H4 (cell line): ENCODE measurements at places on chromosomes 3 and 15. TPM values are rescaled to one million over a fixed set of nuclear protein-coding genes. Genes with fewer than 3 reads are reported as not detected.

Gene SENP5
- 23.1 and 28.4 TPM in 2 replicates for total RNA-seq

Gene SLC9A9
- 9.7 and 10.8 TPM in 2 replicates for total RNA-seq

Gene ABHD2
- total RNA-seq = 15.2 and 19.0 TPM in 2 replicates

Gene DPPA2
- not detected in 2 replicates for total RNA-seq

Gene ZBTB47
- total RNA-seq = 1.9 and 3.8 TPM in 2 replicates

Gene ATP13A5
- total RNA-seq = 0.04 and 0.48 TPM in 2 replicates

Gene GXYLT2
- 14.2 and 16.9 TPM in 2 replicates for total RNA-seq

Gene PPP1R14D
- total RNA-seq = not detected in 2 replicates

Gene REC114
- total RNA-seq = not detected in 2 replicates

Gene CLDN18
- total RNA-seq = not detected in 2 replicates

Gene WDR72
- total RNA-seq = 11.5 and 14.6 TPM in 2 replicates

Gene CCDC54
- total RNA-seq = not detected in 2 replicates

Gene PIGZ
- 0.89 and 1.7 TPM in 2 replicates for total RNA-seq

Gene SYNPR
- not detected in 2 replicates for total RNA-seq

Gene NMNAT3
- not detected in 2 replicates for total RNA-seq

DNA sequence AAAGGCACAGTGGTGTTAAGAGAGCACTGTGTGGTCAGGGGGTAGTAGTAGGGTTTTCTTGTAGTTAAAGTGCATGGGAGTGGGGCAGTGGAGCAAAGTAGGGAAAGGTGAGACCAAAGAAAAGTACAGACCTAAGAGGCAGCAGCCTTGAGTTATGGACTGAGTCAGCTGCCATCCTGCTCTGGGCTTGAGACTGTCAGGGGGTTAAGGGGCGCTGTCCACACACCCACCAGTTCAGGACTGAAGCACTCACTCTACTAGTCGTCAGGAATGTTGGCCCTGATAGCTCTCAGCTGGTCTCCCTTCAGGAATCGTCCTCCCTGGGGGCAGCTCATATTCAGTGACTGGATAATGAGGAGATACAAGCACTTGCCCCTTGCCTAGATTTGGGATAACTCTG, 7.9 kb downstream of the CCR4 start:
- no peak for DNase-seq

DNA sequence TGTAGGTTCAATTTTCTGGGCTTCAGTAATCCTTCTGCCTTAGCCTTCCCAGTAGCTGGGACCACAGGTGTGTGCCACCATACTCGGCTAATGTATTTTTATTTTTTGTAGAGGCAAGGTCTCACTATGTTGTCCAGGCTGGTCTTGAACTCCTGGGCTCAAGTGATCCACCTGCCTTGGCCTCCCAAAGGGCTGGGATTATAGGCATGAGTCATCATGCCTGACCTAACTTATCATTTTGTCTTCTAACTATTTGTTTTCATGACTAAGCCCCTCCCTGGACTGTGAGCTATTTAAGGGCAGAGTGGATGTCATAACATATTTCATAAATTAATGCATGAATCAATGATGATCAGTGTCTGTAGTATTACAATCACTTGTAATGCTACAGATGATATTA, 56.1 kb upstream of the PIAS1 start:
- DNase-seq = no peak

- DNase-seq = no peak
Measured at GRCh38 chr15:44971036-44971435, 14.5 kb downstream of the TERB2 start.

- DNase-seq = peak; percentile 55
Measured at GRCh38 chr3:46903341-46904302, 26.1 kb downstream of the PTH1R start.

DNA sequence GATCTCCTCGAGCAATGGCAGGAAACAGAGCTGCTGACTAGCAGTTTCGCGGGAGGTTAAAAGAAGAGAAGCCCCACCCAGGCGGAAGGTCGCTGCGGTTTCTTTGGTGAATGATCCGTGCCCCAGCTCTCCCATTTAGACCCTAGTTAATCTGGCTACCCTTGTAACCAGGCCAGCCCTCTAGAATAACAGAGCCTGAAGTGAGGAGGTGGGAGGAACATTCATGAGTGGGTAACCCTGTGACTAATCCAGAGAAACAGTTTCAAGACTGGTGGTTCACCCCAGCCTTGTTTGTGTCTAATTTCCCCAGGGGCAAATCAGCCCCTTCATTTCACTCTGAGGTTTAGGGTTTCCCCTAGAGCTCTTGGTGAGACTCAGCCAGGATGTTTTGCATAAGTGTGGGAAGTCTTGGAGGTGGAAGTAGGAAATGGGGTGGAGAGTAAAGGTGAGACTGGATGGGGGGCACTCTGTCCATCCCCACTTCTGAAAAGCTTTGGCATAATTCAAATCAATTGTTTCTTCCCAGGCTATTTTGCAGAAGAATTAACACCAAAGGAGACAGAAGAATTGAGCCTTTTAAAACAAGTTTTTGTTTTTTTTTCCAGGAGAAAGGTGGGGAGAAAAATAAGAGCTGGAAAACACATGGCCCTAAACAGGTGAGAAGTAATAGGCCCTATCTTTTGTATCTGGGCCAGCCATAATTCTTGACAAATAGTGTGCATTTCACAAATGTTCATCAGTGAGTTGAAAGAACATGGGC, 303.1 kb downstream of the RPLP1 start:
- no peak for DNase-seq

- DNase-seq = no peak
Measured at GRCh38 chr15:89122505-89123180, 34.4 kb downstream of the ABHD2 start.

- DNase-seq = no peak
Measured at GRCh38 chr3:37024820-37025405, 31.6 kb downstream of the MLH1 start.

DNA sequence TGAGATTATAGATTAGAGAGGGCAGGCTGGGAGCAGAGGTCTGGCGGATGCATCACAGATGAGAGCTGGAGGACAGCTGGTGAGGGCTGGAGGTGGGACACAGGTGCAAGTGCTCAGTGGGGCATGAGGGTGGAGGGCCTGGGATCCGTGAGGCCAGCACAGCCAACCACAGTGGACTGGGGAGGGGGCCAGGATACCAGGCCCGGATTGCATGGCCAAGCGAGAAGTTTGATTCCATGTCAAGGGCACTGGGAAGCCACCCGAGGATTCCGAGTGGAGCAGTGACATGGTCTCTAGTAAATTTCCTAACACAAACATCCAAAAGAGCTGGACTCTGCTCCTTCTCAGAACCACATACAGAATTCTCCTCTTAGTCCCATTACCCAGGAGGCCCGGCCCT, 44.0 kb upstream of the SLC41A3 start:
- DNase-seq = no peak

GRCh38 chr3:83956431-83956830, 1002.4 kb upstream of the CADM2 start:
- no peak for DNase-seq

- DNase-seq = no peak
Measured at GRCh38 chr15:55247311-55247710, 42.3 kb downstream of the RAB27A start.

GRCh38 chr3:148958696-148959095, 32.6 kb upstream of the GYG1 start:
- no peak for DNase-seq

GRCh38 chr3:13462822-13463221, 17.3 kb upstream of the HDAC11 start:
- no peak for DNase-seq

GRCh38 chr15:57835119-57835518, 128.6 kb downstream of the POLR2M start:
- no peak for DNase-seq

DNA sequence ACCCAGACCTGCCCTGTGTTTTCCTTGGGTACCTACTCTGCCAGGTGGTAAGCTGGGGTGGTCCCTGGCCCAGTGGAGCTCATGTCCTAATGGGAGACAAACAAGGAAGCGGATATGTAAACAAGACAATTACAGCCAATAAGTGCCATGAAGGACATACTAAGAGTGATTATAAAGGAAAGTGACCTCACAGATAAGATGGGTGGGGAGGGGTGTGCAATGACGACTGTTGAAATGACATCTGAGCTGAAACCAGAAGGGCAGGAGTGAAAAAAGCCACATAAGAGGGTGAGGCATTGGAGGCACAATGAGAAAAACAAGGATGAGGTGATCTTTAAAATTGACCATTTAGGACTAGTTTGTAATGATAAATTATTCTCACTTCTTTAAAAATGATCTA, 336.2 kb upstream of the IL12A start:
- no peak for DNase-seq

DNA sequence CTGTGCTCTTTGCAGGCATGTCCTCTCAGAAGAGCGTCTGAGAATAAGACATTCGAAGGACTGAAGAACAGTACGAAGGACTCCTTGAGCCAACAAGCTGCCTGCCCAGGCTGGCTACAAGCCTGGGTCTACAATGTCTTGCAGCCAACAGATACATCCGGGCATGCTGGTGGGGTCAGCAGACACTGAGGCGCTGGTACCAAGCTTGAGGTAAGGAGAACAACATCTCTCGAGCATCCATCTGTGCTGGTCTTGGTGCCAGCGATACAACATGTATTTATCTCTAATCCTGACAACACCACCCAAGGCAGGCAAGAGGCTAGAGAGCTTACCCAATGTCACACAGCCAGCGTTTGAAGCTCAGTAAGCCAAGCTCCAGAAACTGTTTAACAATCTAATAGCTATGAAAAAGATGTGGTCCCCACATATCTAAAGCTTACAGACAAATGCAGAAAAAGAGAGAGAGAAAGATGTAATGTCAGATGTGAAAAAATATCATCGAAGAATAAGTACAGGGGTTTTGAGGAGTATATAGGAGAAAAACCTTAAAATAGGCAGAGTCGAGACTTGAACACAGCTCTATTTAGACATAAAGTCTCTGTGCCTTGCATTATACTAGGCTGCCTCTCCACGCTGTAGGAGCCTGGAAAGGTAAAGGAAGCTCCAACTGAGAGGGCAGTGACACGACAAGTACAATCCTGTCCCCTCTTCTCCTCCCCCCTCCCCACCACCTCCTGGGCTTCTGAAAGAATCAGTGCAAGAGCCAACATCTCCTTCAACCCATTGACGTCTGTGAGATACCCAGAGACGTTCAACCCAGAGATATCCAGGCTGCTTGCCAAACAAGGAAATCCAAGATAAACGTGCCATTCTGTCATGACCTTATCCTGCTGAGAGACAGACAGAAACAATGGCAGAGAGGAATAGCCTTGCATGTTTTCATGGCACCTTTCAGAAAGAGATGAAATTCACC, 39.4 kb downstream of the WWTR1 start:
- no peak for DNase-seq

GRCh38 chr3:39637807-39638206, 170.3 kb downstream of the MOBP start:
- peak; percentile 33 for DNase-seq

DNA sequence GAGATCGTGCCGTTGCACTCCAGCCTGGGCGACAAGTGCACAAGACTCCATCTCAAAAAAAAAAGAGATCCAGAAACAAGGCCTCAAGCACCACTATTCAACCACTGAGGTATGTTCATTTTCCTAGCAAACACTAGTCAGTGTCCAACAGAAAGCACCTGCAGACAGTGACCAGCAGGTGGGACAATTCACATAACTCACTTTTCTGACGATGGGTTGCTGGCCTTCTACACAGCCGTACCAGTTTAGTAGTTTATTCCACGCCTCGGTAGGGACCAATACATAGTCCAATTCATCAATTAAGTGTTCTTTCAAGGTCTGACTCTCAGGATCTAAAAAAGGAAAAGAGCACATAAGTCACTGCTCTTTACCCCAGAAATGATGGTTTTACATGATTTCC, 12.4 kb downstream of the USP4 start:
- no peak for DNase-seq

DNA sequence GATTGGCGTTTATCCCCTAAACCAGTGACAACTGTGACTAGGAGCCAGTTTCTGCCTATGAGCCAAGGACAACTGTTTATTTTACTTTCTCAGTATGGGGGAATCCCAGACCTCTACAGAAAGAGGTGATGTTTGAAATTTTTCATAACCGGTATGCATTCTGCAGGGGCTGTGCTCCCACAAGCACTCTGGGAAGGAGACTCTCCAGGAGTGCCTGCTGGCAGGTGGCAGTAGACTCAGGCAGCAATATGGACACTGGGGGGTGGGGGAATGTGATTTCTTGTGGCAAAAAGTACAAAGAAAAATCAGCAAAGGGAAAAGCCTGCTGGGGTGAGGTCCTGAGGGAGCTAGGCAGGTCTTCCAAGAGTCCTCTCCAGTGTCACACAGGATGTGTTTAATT, 5.9 kb downstream of the TGM4 start:
- no peak for DNase-seq

- peak; percentile 71 for DNase-seq
Measured at GRCh38 chr3:145094355-145094941, 1066.5 kb downstream of the PLOD2 start.

- no peak for DNase-seq
Measured at GRCh38 chr15:96790004-96790403, 459.5 kb downstream of the NR2F2 start.

- DNase-seq = peak; percentile 35
Measured at GRCh38 chr3:175270866-175271265, 411.7 kb downstream of the NAALADL2 start.

DNA sequence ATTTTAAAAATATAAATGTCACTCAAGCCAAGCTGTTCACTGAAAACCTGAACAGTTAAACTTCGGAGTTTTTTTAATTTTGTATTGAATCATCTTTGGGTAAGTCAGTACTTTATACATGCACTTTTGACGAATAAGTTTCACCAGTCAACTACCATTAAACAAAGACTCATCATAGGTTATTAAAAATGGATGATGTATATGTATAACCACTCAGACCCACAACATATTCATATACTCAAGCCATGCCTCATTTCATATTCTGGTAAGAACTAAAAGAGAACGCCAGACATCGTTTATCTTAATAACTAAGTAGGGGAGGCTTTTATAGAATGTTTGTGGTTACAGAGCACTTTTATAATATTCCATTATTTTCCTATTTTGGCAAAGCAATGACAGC, 18.3 kb downstream of the MSL2 start:
- no peak for DNase-seq

GRCh38 chr3:34157491-34157890, 359.1 kb downstream of the PDCD6IP start:
- DNase-seq = no peak

DNA sequence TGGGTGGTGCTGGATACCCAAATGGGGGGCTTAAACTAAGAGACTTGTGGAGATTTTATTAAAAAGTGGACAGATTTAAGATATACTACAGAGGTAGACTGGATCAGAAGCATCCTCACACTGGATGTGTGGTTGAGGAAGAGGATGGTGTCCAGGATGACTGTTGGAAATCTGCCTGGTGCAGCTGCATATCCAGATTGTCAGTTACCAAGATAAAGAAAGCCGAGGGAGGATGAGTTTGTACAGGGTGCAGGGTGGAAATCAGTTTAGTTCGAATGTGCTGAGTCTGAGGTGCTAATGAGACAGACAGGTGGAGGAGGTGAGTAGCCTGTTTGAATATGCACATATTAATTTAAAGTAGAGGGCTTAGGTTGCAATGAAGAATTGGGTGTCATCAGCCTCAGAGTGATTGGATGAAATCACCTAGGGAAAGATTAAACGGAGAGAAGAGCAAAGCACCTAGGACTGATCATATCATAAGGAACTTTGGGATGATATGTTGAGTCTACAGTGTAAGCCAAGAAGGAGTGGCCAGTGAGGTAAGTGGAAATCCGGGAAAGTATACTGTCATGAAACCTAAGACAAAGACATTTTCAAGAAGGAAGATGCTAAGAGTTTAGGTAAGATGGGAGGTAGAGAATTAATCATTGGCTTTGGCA, 74.1 kb upstream of the GOLGA8B start:
- DNase-seq = no peak
